ENCODE measurements at places on chromosomes 5 and 9.

GRCh38 chr5:60992871-60993270 is 47.9 kb downstream of the NDUFAF2 start:
- no peak for DNase-seq

DNA sequence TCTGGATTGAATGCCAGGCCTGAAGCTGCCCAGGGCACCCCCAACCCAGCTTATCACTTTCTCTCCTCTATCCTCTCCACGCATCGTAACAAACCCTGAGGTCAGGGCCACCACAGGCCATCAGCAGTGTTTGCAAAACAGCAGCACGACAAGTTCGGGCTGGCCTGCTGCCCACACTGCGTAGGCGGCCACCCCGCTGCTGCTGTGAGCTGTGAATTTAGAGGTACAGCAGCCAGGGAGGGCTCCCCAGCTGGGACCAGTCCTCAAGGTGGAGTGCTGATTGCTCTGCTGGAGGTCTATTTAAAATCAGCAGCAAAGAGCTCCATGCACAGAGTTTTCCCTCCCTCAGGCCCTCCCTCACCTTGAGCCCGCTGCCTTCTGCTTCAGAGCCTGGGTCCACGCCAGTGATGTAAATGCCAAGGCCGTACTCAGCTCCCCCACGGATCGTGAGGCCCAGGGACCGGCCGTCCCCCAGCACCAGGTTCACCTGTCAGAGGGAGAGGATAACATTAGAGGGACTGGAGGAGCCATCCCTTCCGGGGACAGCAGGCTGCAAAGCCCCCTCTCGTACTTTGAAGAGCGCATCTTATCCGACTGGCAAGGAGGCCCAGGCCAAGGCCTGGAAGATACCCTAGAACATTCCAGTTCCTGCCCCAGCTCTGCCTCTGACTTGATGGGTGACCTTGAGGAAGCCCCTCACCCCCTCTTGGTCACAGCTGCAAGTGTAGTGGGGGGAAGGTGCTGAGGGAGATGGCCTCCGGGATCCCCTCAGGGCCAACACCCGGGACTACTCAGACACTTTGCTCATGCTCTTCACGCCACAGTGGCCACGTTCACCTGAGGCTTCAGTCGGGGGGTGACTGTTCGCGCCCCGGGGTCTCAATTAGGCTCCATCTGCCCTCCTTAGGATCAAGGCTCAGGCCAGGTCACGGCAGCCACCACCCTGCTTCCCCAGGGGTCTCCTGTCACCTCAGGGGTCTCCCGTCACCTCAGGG is 39.1 kb downstream of the WHRN start:
- DNase-seq = no peak

- no peak for DNase-seq
Measured at GRCh38 chr5:60700416-60700757, 421 bp upstream of the DEPDC1B start.

GRCh38 chr5:159849437-159850083 is 66.7 kb upstream of the ADRA1B start:
- no peak for DNase-seq

GRCh38 chr9:136007934-136008692 is 46.9 kb upstream of the UBAC1 start:
- DNase-seq = no peak

GRCh38 chr5:84148651-84149050 is 236.0 kb downstream of the EDIL3 start:
- DNase-seq = no peak

DNA sequence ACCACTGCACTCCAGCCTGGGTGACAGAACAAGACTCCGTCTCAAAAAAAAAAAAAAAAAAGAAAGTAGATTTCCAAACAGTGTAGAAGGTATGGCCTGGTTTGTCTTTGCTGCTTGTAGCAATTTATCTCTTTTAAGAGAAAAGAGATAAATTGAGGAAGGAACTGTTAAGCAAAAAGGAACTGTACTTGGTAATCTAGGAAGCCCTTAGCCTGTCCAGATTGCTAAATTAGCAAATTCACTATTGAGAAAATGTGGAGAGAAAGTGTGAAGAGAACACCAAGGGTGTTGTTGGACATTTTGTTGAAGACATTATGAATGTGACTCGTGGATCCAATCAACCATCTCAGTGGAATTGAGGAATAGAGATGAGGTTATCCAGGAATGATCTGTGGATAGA is 13.0 kb upstream of the SUSD3 start:
- DNase-seq = no peak

GRCh38 chr5:146797658-146798057 is 80.9 kb downstream of the PPP2R2B start:
- DNase-seq = no peak

DNA sequence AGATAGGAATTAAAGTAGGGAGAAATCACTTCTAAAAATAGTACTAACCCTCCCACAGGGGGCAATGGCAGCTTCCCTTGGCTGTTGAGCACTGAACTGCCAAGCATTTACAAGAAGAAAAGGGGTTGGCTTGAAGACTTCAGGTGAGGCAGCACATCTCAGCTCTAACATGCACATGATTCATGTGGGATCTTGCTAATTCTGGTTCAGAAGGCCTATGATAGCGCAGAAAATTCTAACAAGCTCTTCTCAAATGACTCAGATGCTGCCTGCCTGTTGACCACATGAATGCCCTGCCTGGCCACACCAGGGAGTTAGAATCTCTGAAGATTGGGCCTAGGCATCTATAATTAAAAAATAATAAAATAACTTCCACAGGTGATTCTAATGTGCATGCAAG is 22.6 kb downstream of the CD180 start:
- no peak for DNase-seq

GRCh38 chr9:97529363-97530076 is 28.1 kb downstream of the TMOD1 start:
- no peak for DNase-seq

- no peak for DNase-seq
Measured at GRCh38 chr9:78971540-78971939, 600.2 kb upstream of the TLE4 start.

- DNase-seq = no peak
Measured at GRCh38 chr5:38692346-38692745, 135.9 kb upstream of the LIFR start.

DNA sequence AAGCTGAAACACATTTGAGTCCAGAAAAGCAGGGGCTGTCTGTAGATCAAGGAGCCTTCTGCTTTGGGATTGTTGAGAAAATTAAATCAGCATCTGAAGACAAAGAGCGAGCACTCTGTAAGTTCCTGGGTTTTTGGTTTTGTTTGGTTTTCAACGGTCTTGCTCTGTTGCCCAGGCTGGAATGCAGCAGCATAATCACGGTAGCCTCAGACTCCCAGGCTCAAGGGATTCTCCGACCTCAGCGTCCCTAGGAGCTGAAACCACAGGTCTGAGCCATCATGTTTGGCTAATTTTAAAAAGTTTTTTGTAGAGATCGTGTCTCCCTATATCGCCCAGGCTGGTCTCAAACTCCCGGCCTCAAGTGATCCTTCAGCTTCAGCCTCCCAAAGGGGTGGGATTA is 266.5 kb upstream of the ADAMTS16 start:
- no peak for DNase-seq

GRCh38 chr5:180390441-180391190 is 37.5 kb upstream of the GFPT2 start:
- DNase-seq = no peak

GRCh38 chr9:33293782-33294181 is 3.5 kb downstream of the NFX1 start:
- no peak for DNase-seq

DNA sequence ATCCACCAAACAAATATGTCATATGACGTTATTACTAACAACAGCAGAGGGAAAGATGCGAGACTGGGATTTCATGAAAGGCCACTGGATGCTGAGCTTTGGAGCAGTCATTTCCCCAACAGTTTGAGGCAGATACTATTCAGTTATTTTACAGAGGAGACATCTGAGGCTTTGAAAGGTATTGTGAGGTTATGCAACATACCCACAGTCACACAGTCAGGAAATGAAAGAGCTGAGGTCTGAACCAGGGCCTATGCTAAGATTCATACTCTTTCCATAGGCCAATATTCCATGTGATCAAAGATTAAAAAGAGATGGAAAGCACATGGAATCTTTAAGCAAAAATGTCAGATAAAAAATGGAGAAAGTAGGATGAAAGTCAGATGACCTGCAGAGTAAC is 63.0 kb downstream of the LPAR1 start:
- no peak for DNase-seq

GRCh38 chr9:124840300-124840833 is 12.9 kb upstream of the WDR38 start:
- DNase-seq = no peak

DNA sequence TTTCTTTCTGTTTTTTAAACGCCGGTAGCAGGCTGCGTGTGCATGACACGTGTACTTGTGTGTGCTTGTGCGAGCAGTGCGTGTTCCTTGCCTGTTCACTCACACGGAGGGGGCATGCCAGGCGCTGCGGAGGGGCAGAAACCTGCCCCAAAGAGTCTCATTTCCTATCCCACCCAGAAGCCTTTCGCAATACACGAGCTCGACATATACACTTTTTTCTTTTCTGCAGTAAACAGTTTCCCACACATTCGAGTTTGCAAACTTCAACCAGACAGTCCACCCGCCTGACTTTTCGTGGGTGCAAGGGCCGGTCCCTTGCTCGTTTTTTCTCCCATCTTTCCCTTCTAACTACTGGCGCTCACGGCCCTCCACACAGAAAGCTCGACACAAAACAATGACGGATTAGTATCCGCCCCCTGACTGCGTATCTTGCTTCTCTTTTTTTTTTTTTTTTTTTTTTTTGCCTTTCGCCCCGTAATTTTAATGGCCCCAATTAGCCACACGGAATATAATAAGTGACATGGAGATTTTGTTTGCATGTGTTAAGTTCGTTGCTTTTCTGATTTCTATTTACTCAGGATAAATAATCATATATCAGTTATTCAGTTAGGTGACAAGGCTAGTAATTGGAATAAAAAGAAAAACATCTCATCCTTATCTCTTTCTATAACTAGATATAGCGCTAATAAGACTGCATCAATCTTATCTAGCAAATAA is 5.3 kb upstream of the OTP start:
- DNase-seq = no peak

GRCh38 chr9:98929895-98930341 is 13.8 kb upstream of the COL15A1 start:
- DNase-seq = no peak

- no peak for DNase-seq
Measured at GRCh38 chr9:81513059-81513458, 176.3 kb downstream of the TLE1 start.

DNA sequence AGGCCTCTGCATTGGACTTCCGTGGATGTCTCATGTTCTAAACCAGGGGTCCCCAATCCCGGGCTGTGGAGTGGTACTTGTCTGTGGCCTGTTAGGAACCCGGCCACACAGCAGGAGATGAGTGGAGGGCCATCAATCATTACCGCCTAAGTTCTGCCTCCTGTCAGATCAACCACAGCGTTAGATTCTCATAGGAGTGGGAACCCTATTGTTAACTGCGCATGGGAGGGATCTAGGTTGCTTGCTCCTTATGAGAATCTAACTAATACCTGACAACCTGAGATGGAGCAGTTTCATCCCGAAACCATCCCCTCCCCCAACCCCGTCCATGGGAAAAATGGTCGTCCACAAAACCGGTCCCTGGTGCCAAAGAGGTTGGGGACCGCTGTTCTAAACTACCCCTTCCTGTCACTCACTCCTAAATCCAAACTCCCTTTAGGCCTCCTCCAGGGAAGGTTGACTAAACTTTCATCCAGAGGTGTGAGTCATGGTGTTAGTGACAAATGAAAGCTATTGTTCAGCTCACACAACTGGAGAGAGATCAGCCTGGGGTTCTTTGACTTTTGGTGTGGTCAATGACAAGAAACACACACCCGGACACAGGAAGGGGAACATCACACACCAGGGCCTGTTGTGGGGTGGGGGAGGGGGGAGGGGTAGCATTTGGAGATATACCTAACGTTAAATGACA is 9.5 kb downstream of the KCNV2 start:
- no peak for DNase-seq

- no peak for DNase-seq
Measured at GRCh38 chr5:138149530-138149929, 10.3 kb upstream of the NME5 start.

- DNase-seq = no peak
Measured at GRCh38 chr5:66956439-66956838, 240.2 kb downstream of the CD180 start.

GRCh38 chr5:128674837-128675446 is 136.9 kb upstream of the FBN2 start:
- DNase-seq = no peak

- DNase-seq = no peak
Measured at GRCh38 chr9:72751541-72751940, 201.3 kb downstream of the ALDH1A1 start.

DNA sequence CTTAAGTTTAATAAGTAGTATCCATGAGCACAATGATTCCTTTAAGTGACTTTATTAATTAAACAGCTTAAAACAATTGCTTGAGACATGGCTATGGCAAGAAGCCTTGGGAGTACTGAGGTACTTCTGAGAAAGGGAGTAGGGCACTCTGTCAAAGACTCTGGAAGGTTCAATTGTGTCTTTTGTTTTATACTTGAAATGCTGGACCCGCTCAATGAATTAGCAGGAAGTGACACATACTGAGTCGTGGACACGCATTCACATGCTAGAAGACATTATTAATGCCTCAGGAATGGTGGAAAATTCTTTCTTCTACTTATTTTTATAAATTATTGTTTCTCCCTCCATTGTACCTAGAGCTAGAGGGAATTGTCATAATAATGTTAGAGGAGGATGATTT is 347.3 kb upstream of the ZNF608 start:
- DNase-seq = no peak

GRCh38 chr9:26112724-26113123 is 434.5 kb upstream of the TUSC1 start:
- DNase-seq = no peak

GRCh38 chr5:12488161-12488560 is 583.9 kb upstream of the CTNND2 start:
- no peak for DNase-seq

DNA sequence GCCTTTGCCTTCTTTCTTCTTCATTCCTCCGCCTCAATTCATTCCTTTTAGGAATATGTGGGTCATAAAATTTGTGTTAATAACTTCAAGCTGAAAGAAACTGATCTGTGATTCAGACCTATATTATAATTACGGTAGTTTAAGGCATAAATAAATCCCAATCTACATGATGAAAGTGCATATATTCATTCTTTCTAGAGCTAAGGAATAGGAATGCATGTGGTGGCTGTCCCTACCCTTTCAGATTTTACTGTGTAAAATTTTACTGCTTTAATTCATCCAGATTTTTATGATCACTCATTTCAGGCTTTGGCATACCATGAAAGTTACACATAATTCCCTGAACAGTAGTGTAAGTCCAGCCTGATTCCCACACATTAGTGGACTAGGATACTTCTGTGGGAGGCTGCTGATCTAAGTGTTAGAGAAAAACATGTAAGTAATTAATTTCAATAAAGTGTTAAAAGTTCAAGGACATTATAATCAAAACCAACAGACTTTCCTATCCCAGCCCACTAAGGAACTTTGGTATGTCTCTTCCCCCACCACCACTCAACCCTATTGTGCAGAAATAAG is 83.1 kb downstream of the HINT1 start:
- DNase-seq = no peak

- DNase-seq = no peak
Measured at GRCh38 chr5:78509145-78509865, 139.3 kb downstream of the LHFPL2 start.

Data from effector memory CD4-positive, alpha-beta T cell (primary cell).